ENCODE measurements at places on chromosomes 11 and 22.

- no peak for DNase-seq
Observed at GRCh38 chr11:62204430-62204829, 4.0 kb upstream of the SCGB2A1 start.

- no peak for DNase-seq
Observed at GRCh38 chr11:21446939-21447590, 745.8 kb upstream of the ANO5 start.

DNA sequence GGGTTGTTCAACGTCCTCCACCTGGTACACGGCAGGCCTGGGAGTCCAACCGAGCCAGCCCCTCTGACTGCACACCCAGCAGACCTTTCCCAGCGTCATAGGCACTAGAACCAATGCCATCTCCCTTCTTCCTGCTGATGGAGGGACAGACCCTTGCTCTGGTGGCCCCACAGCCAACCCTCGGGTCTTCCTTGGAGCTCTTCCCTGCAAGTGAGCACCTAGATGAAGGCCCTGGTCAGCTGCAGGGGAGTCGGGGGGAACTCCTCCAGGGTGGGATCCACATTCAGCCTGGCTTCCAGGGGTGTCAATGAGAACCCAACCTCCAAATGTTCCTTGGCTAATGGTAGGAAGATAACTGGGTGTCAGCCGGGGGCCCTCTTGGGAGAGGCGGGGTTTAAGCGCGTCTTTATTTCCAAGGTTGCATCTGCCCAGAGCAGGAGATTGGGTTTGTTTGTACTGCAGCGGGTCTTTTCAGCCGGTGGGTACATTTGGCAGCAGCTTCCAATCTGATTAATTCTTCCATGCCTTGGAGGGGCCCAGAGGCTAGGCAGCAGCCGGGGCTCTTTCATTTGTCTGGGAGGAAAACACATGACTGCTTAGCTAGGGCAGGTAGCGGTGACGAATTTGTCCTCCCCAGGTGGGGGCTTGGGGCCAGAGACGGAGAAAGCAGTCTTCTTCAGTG, 56.0 kb upstream of the SHISAL1 start:
- no peak for DNase-seq

- DNase-seq, result no peak
Observed at GRCh38 chr11:118090545-118091162, 3.9 kb upstream of the SMIM35 start.

- DNase-seq, result peak; percentile 62
Observed at GRCh38 chr22:24938741-24939341, 7.7 kb downstream of the LHFPL7 start.

DNA sequence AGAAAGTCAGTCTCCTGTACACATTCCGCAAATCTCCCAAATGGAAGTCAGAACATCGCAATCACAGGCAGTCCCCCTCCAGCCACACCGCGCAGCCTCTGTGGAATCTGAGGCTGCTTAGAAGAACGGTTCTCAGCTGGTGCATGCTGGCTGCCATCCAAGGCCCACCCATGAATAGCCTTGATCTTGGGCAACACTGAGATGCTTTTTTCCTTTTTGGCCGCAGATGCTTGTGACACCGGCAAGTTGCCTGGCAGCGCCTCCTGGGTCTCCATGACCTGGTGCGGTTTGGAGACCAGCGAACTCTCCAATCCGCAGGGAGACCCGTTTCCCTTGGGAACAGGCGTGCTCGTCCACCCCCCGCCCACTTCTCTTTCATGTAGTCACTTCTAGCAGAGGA, 26.3 kb upstream of the PHF21B start:
- no peak for DNase-seq

- DNase-seq, result no peak
Observed at GRCh38 chr11:12267921-12268320, 109.5 kb upstream of the PARVA start.

DNA sequence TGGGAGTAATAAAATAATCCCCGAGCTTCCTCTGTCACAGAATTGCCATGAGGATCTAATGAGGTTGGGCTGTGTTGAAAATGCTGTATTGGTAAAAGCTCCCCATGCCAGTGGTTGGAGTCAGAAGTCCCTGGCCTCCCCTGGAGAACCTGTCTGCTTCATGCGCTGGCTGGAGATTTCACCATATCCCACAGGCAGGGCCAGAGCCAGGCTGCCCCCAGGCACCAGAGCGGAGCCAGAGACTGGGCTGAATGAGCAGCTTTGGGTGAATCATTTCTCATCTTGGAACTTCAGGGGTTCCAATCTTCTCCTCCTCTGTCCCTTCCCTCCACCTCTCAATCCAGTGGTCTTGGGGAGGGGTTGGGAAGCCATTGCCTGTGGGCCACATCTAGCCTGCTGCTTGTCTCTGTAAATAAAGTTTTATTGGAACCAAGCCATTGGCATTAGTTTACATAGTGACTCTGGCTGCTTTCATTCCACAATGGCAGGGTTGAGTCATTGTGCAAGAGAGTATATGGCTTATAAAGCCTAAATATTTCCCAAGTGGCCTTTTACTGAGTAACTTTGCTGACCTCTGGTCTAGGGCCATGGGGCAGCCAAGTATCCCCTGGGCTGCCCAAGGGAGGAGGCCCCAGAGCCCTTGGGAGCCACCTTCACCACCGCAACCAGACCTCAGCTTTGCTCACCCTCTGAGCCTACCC, 35.2 kb downstream of the LRRC10B start:
- DNase-seq, result no peak

GRCh38 chr11:18016789-18017188, 3.9 kb upstream of the SERGEF start:
- DNase-seq, result no peak

- no peak for DNase-seq
Observed at GRCh38 chr11:11722246-11722645, 100.4 kb upstream of the GALNT18 start.

All from CD4-positive, alpha-beta T cell treated with Interleukin-17A for 1 hour (primary cell).